Posterior cingulate gyrus (tissue), 11 donors: ENCODE measurements at places on chromosomes 4 and X.

DNA sequence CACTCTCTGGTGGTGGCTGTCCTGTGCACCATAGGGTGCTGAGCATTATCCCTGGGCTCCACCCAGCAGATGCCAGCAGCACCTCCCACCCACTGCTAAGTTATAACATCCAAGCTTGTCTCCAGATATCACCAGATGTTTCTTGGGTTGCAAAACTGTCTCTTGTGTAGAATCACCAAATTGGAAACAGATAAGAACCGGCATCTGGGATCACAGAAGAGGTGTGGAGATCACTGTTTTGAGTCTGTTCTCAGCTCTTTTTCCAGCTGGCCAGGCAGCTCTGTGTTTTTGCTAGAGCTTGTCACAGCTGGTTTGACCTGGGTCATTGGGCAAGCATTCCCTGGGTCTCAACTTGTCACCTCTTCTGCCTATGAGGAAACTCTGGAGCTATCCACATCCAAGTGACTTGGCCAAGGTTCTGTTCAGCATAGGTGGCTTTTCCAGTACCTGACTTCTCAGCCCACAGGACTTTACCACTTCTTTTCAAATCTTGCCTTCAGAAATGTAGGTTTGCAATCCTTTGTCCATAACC is 15.3 kb upstream of the PUDP start:
- DNase-seq = no peak

DNA sequence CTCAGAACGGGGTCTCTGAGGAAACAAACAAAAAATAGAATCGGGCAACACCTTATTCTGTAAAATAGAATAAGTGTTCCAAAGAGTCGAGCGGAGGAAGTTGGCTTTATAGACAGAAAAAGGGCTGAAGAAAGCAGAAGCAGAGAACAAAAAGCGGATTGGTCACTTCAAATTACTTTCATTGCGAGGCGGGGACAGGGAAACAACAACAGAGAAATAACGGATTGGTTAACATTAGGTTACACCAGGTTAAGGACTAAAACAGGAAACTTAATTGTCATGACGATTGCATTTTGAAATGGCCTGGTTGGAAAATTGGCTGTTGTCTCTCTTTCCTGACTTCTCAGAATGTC is 433 bp upstream of the COQ2 start:
- DNase-seq = no peak

GRCh38 chrX:39633293-39633692 is 464.5 kb downstream of the BCOR start:
- DNase-seq = no peak

DNA sequence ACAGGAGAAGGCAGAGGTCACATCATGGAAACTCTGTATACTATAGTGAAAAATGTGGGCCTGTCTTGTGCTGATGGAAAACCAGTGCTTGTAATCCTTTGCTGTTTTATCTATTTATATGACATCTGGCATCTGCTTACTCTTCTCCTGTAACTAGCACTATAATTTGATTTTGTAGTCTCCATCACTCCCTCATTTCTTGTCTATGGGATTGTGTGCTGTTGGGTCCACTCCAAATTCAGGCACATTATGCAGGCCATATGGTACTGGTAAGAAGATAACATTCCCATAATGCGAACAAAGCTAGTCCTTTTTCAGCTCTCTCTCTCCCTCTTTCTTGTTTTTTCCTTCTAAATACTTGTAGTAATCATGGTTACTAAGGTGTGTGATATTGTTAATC is 581.2 kb upstream of the IGFBP7 start:
- no peak for DNase-seq

DNA sequence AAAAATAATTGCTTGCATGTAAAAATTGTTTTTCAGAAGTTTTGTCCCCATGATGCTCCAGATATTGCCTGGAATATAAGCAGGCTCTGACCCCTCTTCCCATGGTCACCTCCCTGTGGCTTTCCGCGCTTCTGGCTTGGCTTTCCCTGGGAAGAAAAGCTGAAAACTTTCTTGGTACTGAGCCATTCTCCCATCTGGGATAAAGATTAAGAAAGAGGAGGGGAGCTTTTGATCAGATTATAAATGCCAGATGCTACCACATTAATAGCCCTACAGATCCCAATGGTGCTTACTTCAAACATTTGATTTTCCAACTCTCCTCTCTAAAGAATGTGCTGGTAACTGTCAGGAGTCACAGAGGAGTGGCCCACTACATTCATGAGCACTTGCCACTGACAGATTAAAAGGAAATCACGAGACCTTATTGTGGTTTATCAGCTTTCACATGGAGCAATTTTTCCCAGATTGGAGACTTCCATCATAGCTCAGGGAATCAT is 54.4 kb upstream of the GAB1 start:
- DNase-seq = no peak

DNA sequence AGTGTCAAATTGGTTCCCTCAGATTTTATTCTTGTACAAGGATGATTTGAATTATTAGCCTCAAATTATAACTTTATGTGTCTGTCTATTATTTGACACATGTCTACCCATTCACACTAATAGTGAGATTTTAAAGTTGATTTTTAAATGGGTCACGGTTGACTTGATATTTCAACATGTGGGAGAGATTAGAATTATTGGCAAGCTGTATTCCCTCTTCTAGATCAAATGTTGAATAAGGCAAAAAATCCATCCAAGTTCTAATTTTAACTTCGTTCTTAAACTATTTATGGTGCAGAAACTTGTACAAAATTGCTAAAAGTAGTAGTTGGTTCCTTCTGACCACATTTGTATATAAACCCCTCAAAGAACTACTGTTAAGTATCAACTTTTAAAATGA is 1498.0 kb downstream of the STIM2 start:
- no peak for DNase-seq

DNA sequence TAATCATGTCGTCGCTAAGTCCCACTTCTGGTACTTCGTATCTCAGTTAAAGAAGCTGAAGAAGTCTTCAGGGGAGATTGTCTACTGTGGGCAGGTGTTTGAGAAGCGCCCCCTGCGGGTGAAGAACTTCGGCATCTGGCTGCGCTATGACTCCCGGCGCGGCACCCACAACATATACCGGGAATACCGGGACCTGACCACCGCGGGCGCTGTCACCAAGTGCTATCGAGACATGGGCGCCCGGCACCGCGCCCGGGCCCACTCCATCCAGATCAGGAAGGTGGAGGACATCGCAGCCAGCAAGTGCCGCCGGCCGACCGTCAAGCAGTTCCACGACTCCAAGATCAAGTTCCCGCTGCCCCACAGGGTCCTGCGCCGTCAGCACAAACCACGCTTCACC is 11.3 kb downstream of the PNCK start:
- peak; percentile 65 for DNase-seq

GRCh38 chr4:155552180-155552579 is 114.5 kb upstream of the GUCY1A1 start:
- no peak for DNase-seq

- no peak for DNase-seq
Observed at GRCh38 chr4:124708517-124709300, 3.8 kb downstream of the ANKRD50 start.

DNA sequence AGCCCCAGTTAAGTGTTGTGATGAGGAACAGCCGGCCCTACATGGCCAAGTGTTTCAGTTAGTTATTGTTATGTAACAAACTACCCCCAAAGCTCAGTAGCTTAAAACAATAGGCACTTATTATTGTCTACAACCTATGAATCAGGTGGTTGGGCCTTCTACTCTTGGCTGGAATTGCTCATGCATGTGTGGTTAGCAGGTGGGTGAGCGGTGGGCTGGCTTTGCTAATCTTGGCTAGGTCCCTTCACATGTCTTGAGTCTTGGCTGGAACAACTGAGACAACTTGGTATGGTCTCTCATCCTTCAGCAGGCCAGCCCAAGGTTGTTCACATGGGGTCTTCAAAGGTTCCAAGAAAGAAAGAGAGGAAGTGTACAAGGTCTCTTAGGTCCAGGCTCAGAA is 54.5 kb upstream of the CHRNA9 start:
- no peak for DNase-seq

- no peak for DNase-seq
Observed at GRCh38 chr4:41678086-41678816, 70.3 kb downstream of the PHOX2B start.

DNA sequence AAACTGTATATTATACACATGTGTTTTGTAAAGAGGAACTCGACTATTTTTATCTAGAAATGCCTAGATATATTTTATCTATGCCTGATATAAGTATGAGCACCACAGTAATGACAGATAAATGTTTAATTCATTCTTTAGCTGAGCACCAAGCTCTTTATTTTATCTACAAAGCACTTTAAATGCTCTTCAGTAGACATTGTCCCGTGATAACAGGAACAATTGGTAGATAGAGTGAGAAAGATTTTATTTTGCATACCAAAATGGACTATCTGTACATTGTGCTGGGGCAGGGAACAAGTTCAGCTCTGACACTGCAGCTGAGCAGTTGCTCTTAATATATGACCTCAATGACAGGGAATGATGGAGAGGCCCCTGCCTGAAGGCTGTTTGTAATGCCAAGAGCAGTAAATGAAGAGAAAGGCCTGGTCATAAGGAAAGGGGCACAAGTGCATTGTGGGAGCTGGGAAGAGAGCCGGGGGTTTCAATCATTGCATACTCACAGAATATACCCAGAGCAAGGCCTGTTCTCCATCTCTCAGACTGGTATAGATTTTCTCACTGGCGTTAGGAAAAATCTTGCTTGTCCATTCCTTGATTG is 57.3 kb downstream of the SEPTIN11 start:
- DNase-seq = no peak

- DNase-seq = peak; percentile 89
Observed at GRCh38 chrX:130330706-130331105, 9.0 kb upstream of the SLC25A14 start.

DNA sequence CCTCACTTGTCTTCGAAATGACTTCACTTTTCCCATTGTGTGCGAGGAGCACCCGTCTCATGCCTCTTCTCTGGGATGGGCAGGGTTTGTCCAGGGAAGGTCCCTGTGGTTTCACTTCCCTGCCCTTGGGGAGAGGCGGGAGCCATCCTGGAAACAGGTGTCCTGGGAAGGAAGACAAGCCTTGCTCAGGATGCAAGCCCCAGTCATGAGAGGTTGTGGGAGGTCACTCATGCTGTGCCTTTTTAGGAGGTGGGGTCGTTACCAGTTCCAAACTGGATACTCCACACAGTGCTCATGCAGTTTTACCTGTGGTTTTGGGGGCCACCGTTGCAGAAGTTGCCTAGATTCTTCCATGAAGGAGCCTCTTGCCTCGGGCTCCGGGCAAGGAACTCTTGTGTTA is 3.8 kb downstream of the RGS12 start:
- DNase-seq = no peak

- DNase-seq = no peak
Observed at GRCh38 chr4:8438743-8439142, 1.8 kb downstream of the ACOX3 start.

DNA sequence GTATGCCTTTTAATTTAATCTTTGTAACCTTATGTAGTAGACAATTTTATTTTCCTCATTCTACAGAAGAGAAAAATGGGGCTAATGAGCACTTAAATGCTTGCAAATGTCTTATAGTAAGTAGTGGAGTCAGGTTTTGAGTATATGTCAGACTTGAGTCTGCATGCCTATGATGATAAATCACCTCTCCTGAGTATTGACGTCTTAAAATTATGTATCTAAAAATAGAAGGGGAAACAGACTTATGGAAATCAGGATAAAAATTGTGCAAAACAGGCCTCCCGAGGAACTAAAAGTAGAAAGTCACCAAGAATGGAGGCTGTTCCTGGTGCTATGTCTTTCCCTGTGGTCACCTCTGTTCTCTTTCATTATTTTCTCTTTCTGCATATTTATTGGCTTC is 92.7 kb downstream of the STIM2 start:
- no peak for DNase-seq
